ENCODE measurements at places on chromosomes 16 and 17.

DNA sequence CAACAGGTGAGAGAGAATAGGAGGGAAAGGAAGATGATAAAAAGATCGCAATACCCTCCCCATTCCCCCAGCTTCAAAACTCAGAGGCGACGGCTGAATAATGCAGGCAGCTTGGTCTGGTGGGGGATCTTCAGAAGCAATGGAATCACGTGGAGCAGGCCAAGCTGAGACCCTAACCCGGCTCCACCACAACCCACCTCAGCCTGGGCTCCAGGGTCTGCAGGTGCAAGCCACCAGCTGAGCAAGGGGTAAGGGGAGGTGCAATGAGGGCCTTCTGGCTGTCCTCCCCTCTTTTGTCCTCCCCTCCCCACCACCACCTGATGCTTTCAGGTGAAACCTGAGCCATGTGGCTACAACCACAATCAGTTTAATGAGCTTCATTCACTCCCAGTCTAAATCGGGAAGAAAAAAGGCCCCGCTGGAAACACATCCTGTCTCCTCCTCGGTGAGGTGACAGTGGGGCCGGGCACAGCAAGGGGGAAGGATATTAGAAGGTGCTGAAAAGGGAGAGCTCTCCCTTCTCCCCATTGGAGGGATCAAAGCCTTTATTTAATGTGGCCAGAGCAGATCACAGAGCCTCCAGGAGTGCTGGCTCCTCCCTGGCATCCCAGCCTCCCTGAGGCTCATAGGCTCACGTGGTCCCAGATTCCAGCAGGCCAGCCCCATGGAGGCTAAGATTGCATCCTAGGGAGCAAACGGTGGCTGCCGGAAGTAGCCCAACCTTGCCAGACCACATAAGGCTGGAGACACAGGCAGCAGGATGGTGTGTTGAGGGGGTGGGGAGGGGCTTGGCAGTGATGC lies 261.0 kb downstream of the SOX9 start:
- DNase-seq = no peak

DNA sequence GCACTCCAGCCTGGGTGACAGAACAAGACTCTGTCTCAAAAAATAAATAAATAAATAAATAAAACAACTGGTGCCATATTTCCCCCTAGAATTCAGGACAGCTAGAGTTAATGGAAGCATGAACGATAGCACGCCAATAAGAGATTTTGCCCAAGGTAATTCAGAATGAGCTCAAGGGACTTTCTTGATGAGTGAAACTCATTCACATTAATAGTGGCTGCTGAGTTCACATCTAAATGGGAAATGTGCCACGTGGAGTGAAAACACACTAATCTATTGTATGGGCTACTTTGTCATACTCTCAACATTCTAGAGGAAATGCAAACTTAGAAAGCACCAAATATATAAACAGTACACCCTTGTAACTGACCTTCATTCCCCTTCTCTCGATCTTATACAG lies 47.4 kb upstream of the PSMD7 start:
- DNase-seq = no peak

- no peak for DNase-seq
Observed at GRCh38 chr16:49757559-49758069, 98.3 kb downstream of the ZNF423 start.

GRCh38 chr17:53662608-53663007 lies 160.1 kb upstream of the KIF2B start:
- no peak for DNase-seq

DNA sequence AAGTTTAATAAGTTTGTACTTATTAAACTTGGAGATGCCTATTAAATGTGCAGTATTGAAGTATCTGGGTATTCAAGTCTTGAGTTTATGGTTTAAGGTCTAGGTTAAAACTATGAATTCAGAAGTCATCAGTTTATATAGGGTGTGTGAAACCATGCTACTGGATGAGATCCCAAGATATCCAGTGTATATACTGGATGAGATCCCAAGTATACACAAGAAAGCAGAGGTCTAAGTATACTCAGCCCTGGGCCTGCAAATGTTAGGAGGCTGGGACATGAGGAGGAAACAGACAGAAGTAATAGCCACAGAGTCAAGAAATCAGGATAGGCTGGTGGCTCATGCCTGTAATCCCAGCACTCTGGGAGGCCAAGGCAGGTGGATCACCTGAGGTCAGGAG lies 194.4 kb upstream of the AXIN2 start:
- DNase-seq = no peak

DNA sequence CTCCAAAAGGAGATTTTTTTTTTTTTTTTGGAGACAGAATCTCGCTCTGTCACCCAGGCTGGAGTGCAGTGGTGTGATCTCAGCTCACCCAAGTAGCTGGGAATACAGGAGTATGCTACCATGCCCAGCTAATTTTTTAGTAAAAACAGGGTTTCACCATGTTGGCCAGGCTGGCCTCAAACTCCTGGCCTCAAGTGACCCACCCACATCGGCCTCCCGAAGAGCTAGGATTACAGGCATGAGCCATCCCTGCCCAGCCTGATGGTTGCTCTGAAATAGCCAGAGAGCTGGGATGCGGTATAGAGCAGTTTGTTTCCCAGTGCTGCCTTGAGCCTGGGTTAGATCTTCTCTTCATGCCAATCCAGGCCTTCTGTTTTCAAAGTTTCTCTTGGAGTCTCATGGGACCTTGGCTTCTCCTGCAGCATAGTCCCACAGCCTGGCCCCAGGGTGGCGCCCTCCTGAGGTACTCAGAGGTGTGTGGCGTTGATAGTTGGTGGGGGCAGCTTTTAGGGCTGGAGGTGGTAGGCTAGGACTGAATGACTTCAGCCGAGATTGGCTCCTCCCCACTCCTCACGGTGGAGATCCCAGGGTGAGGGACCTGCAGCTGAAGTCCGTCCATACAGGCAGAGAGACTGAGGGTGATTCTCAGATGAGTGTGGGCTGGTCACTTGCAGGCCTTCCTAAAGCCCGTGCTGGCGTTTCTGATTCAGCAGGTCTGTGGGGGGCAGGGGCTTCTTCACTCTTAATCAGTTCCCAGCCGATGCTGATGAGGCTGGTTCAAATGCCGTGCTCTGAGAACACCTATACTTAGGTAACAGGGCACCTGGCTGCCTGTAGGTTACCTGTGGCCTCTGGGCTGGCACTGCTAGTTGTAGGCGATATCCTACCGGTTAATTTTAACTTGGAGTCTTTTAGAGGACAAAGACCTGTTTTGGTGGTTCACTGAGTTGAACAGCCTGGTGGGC lies 52.0 kb downstream of the TNFRSF13B start:
- DNase-seq = no peak

- DNase-seq = no peak
Observed at GRCh38 chr17:20266806-20267458, 200.4 kb downstream of the LGALS9B start.

GRCh38 chr16:19583665-19584300 lies 28.3 kb downstream of the VPS35L start:
- DNase-seq = peak; percentile 68

- DNase-seq = no peak
Observed at GRCh38 chr16:67644038-67644437, 906 bp upstream of the CARMIL2 start.

GRCh38 chr17:70377654-70378053 lies 208.3 kb downstream of the KCNJ2 start:
- DNase-seq = no peak

GRCh38 chr16:88681084-88681680 lies 5.1 kb downstream of the SNAI3 start:
- no peak for DNase-seq

- no peak for DNase-seq
Observed at GRCh38 chr17:65398040-65398787, 163.2 kb downstream of the AXIN2 start.

DNA sequence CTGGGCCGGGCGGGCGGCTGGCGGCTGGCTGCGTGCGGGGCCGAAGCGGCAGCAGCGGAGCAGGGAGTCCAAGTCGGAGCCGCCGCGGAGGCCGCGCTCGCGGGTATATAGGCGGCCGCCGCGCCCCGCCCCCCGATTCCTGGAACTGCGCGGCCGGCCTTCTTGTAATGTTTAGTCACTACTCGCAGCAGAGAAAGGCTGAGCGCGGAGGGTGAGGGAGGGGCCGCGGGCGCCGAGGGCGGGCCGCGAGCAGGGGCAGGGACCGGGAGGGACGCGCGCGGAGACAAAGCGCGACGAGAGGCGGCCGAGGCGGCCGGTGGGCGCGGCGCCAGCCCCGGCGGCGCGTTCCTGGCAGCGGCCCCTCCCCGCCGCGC lies at the start of gene SOCS3:
TSS of gene SOCS3 (minus strand) at position 81 of the 374 bp plus-strand sequence. CDS start 982 bp downstream, outside the sequence.
- peak; percentile 94 for DNase-seq

All from RKO (cell line).